ENCODE measurements at places on chromosomes 4 and X. TPM values are rescaled to one million over a fixed set of nuclear protein-coding genes. Genes with fewer than 3 reads are reported as not detected.

The CCKAR gene
- total RNA-seq: not detected

GRCh38 chr4:37860266-37860665 is 30.6 kb upstream of the TBC1D1 start:
- no peak for DNase-seq

DNA sequence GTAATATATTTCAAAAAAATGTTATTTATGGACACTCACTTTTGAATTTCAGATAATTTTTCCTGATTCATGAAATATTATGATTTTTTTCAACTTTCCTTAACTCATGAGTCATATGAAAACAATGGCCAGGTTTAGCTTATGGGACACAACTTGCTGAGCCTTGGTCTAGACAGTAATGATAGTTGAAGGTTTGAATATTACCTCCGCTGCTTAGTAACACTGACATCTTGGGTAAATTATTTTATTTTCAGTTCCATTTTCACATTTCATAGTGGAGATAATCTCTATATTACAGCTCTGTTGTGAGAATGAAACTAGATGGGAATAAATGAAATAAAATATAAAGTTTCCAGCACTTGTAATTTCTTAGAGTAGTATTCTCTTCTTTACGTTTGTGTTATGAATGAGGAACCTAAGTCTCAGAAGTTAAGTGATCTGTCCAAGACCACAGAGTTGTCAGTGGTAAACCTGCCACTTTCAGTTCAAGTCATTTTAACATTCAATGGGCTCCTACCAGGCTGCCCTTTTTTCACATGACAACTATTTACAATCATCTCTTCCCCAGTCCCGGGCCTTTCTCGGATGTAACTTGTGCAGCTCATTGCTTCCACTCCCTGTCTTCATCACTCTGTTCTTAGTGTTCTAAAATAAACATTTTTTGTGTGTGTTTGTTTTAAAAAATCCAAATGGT is 46.8 kb upstream of the GC start:
- no peak for DNase-seq

The PRR32 gene
- not detected for total RNA-seq

The SRP72 gene
- 84.6 TPM for total RNA-seq
